HAP-1 (cell line): ENCODE measurements at places on chromosomes 5 and 9.

GRCh38 chr5:177232358-177232757 is 71.2 kb downstream of the RAB24 start:
- no peak for DNase-seq

DNA sequence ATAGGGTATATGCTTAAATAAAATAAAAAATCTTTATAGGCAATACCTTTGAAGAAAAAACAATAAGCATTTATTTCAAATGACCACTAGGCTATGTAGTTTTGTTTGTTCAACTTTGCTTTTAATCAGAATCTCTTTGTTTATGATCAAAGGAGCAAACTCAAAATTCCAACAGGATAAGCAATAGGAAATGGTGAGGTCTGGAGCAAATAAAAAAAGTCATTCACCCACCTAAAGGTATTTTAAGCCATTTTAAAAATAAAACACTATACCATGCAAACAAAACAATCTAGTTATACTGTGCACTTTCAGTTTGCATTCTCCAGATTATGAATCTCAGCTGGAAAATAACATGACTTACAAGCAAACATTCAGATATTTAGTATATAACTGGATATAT is 35.3 kb upstream of the CYFIP2 start:
- no peak for DNase-seq

DNA sequence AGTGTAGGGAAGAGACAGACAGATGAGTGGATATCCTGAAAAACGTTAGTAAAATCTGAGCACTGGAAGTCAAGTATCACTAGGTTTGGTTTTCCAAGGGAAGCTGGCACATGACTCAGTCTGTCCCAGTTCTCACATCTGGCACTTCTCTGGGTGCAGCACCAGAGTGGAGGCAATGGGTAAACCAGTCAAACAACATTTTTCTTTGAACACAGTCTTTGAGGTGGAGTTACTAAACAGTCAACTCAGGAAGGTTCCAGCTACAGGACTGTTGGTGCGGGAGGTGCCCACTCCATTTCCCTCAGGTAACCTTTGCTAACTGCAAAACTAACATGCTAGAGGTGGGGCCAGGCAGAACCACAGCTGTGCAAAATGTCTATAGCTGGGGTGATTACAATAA is 301.4 kb upstream of the RFX3 start:
- no peak for DNase-seq

GRCh38 chr5:405421-405820 is 37.6 kb upstream of the EXOC3 start:
- DNase-seq: no peak

- DNase-seq: no peak
Measured at GRCh38 chr5:32687499-32687831, 23.7 kb upstream of the NPR3 start.

GRCh38 chr5:42626462-42626861 is 130.2 kb upstream of the CCDC152 start:
- no peak for DNase-seq

DNA sequence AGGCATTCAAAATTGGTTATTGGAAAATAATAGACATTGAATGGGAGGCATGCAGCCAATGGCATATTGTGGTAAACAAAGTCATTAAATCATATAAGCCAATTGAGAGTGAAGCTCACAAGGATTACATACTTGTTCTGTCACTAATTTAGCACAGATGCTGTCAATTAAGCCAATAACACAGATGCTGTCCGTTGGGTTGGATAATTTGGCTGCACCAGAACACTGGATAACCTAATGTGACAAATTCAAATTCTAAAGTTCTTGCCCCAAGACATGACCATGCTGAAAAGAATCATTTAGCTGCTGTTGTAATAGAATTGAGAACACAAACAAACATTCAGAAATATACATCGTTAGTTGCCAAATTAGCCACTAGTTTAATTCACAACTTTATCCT is 1796.4 kb downstream of the EFNA5 start:
- DNase-seq: no peak

- peak; percentile 42 for DNase-seq
Measured at GRCh38 chr9:33375238-33375840, 27.0 kb downstream of the AQP7 start.

DNA sequence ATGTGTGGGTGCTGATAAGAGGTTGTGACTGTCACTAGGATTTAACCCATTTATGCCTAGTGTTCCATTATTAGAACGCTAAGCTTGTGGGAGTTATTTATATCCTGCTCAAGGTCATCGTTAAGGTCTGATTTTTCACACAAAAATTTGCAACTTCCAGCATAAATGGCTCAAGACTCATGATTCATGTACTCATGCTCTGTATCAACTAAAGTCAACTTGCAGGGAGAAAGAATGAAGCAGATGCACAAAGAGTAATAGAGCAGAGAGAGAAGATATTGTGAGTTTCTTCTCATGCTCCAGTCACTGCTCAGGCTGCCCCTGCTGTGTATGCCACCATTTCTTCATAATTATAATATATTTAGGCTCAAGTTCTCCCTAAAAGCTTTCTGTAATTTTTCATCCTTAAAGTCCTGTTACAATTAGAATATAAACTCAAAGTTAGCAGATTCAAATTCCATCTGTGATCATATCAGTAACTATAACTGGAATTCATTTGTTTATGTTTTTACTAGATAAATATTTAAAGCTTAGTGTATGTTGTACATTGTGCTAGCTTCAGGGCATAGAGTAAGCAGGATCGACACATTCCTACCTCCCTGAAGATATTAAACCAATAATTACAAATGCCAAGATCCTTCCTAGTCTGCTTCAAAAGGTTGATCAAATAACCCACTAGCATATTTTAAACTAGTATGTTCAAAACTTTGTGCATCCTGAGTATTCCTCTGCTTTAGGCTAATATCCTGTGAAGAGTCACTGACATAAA is 136.7 kb downstream of the NUDT12 start:
- DNase-seq: no peak

DNA sequence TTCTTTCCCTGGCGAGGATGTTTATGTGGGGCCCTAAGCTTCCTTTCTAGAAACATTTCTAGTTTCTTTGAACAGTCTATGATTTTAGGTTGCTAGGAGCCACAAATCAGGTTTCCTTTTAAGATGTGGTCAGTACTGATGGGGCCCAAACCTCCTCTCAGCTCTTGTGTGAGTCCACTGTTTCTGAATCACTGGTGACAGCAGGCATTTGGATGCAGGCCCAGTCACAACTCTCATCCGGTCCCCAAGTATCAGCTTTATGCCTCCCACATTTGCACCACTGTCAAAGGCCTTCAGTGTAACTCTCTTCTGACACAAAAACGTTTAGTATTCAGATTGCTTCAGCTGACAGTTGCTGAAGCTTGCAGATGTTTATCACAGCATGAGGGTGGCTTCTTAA is 7.8 kb downstream of the DMRT2 start:
- no peak for DNase-seq

GRCh38 chr5:156947925-156948324 is 15.1 kb downstream of the TIMD4 start:
- no peak for DNase-seq

- no peak for DNase-seq
Measured at GRCh38 chr9:16039988-16040761, 487.3 kb downstream of the CCDC171 start.

DNA sequence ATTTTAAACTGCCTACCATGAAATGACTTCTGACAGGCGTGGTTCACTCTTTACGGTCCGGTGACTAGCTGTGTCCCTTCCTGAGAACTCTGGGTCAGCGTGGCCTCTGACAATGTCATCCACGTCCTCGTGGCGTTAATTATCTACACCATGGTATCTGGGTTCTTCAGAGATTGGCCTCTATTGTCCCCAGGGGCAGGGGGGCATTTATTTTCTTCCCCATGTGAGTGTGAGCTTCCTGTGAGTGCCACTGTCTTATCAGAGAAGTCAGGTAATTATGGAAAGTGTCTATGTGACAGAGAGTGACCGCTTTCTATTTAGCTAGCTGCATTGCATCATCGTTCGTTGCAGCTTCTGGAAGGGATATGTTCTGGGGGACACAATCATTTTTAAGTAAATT is 77.2 kb downstream of the FBXL7 start:
- no peak for DNase-seq

DNA sequence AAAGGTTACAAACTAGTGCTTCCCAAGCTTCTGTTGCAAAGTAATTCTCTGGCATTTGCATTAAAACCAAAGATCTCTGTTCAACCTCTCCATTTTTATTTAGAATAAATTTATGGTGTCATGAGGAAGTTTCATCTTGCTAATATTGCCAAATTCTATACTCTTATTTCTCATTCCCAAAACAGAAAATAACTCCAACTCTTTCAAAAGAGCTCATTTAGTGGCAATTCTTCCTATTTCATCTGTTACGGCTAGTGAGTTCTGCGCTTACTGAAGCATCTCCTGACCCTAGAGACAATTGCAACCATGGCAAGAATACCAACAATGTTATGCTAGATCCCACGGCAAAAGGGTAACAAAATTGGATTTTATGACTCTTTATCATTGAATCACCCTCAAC is 97.0 kb downstream of the HINT1 start:
- DNase-seq: no peak

GRCh38 chr5:78504704-78505677 is 143.6 kb downstream of the LHFPL2 start:
- DNase-seq: peak; percentile 8

DNA sequence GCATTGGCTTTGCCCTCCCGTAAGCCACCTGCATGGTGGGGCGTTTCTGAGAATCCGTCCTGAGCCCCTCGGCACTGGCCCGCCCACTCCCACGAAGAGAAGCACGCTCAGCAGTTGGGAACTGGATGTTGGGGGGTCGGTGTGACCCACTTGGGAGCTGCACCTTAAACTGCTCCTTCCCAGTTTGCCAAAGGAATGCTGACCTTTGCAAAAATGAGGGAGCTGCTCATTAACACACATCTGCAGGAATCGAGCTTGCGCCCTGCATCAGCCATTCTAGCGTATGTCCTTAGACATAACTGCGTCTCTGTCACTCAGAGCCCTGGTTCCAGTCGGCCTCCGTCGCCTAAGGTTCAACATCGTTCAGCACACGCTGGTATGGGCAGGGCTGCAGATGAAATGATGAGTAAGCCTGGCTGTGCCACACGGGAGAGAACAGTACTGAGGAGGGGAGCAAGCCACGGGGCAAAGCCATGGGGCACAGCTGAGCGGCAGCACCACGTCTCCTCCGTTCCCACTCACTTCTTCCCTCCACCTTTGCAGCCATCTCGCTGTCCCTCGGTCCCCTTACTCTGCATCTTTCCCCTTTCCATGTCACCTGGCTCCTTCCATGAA is 28.8 kb upstream of the NCS1 start:
- DNase-seq: no peak

- DNase-seq: no peak
Measured at GRCh38 chr9:84811751-84812074, 142.2 kb downstream of the NTRK2 start.

DNA sequence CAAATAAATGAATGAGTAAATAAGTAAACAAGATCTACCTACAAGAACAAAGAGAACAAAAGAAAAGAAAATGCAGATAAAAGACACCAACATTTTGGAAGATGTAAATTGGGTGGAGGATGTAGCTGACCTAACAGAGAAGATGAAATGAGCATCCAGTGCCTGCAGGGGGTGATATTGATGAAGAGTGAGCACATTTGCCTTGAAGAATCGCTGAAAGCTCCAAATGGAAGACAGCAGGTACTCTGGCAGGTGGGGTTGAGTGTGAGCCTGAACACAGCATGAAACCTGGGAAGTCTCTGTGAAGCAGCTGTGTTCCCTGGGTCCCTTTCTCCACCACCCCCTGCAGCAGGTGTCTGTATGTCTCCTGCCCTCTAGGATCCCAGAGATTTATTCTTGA is 125.6 kb downstream of the NXNL2 start:
- DNase-seq: no peak

- DNase-seq: no peak
Measured at GRCh38 chr9:77729177-77729576, 81.1 kb upstream of the GNA14 start.

- DNase-seq: no peak
Measured at GRCh38 chr9:216866-217265, 2.2 kb downstream of the DOCK8 start.

GRCh38 chr5:131609774-131610173 is 25.3 kb downstream of the RAPGEF6 start:
- DNase-seq: no peak

DNA sequence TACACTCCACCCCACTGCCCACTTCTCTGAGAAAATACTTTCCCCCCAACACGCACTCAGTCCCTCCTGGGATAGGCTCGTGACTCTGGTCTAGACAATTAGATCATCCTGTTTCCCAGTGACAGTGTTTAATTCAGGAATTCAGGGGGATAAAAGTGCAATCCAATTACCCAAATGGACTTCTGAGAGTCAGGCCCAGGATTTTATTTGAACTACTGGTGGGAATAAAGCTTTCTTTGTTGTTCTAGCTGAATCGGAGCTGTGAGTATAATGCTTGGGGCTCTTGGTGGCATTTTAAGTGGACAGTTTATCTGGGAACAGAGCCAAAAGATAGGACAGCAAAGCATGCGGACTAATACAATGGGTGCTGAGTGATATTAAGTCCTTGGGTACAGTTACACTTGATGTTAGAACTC is 683.3 kb downstream of the MAT2B start:
- DNase-seq: peak; percentile 5

DNA sequence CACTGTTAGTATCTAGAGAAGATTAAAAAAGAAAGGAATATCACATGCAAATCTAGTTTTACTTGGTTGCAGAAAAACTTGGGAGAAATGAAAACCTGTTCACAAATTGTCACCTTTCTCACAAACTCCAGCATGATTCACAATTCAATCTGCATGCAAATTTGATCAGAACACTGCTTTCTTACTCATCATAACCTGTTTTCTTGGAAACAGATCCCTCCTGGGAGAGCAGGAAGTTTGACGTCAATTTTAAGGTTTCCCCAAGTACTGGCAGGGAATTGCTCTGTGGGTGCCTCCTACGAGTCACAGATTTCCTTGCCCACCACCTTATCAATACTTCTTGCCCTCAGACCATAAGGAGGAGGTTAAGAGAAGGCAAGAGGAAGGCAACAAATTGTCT is 30.2 kb upstream of the HTR4 start:
- DNase-seq: no peak

GRCh38 chr5:69271376-69271775 is 36.7 kb downstream of the CDK7 start:
- DNase-seq: no peak

DNA sequence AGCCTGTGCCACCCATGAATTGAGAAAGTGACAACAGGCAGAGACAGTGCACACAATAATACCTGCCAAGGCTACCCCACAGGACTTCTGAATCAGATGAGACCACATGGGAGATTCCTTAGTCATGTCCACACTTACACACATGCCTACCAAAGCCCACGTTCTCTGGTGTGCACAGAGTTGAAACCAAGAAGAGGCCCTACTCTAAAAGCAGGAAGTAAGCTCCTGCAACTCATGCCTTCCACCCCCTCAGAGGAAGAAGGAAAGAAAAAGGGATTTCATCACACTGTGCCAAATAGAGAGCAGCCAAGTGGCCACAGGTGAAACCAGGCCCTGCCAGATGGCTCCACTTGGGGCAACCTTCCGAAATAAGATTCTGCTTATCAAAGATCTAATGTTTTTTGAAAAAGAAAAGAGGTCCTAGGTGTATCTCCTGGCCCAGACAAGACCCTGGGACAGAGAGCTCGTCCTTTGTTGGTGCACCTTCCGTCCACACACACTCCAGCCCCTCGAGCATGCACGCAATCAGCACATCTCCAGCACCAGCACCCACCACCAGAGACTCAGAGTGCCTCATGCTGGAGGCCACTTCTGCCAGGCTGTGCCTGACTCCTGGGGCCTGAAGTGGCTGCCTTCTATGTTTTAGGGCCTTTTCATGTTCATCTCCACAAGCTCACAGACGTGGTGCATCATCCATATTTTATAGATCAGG is 114.6 kb upstream of the SPOCK1 start:
- no peak for DNase-seq

GRCh38 chr5:2594701-2595100 is 156.8 kb downstream of the IRX2 start:
- DNase-seq: no peak
